ENCODE measurements at places on chromosomes 6 and 20.

DNA sequence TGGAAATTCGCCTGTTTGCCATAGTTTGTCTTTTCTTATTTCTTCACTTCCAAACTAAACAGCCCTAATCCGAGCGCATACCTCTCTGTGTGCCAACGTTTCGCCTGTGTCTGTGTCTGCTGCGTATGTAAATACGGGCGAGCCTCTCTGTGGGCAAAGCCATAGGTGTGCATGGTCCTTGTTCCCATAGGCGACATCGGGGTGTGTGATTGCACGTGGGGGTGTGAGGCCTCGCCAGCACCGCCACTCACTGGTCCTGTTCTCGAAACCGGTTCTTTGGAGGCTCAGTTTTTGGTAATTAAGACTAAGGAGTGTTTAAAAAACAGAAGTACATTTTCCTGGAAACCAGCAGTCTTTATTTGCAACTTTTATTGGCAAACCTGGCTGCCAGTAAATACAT lies 6.0 kb upstream of the FOXC1 start:
- no peak for DNase-seq

DNA sequence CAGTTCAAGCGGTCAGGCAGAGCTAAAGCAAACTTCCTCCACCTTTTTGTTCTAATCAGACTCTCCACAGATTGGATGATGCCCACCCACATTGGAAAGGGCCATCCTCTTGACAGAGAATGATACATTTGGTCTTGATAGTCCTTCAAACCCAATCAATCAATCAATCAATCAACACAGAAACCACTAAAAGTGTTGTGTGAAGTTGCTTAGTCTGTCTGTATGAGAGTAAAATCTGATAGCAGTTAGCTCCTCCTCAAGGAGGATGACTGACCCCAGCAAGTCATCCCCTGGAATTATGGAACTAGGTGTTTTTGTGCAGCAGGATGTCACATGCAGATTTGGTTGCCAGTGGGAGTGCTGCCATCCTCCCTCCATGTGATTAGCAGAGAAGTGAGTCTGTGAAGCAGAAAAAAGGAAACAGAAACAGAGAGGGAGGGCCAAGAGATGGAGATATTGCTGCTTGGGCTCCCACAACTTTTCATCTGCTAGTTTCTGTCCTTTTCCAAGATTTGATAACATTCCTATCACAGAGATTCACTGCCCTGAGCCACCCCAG lies 32.0 kb upstream of the SSTR4 start:
- no peak for DNase-seq

- no peak for DNase-seq
Observed at GRCh38 chr6:54217018-54217417, 91.2 kb upstream of the TINAG start.

DNA sequence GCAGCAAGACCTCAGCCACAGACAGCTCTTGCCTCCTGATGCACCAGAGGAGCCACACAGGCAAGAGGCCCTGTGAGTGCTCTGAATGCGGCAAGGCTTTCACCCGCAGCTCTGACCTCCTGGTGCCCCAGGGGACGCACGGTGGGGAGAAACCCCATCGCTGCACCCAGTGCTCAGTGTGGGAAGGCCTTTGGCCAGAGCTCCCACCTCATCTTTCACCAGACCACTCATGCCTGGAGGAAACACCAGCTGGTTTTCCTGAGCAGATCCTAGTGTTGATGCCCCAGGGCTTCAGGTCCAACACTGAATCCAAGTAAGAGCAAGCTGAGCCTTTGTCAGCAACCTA lies 37.0 kb upstream of the XRN2 start:
- DNase-seq = no peak

- no peak for DNase-seq
Observed at GRCh38 chr6:134421501-134421900, 103.6 kb upstream of the SGK1 start.

- no peak for DNase-seq
Observed at GRCh38 chr20:59735486-59735885, 131.1 kb downstream of the PHACTR3 start.

DNA sequence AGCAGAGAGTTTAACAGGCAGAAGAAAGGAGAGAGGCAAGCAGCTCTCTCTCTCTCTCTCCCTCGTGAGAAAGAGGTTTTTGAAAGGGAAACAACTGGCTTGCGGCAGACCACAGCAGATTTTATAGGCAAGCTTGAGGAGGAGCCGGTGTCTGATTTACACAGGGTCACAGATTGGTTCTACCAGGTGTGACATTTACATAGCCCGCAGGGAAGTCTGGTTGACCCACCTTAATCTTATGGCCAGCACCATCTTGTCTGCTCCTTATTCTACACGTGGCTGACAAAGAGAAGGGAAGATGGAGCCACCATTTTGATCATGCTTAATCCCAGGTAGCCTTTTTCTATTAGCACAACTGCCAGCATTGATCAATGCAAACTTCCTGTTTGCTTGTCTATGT lies 65.4 kb downstream of the OR2J2 start:
- no peak for DNase-seq

- DNase-seq = no peak
Observed at GRCh38 chr6:81486234-81486633, 266.2 kb downstream of the TENT5A start.

DNA sequence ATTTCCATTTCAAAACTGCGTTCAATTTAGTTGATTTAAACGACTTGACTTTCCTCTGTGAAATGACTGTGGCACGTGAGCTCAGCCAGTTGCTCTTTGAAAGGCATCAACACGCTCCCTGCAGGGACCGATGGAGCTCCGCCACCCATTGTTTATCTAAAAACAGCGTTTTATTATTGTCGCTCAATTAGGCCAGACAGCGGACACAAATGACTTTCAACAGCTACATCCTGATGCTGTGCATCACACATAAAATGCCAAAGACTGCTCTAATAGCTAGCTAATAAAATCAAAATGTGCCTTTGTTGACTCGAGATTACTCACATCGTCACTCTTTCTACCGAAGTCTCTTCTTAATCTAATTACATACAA lies 332.5 kb downstream of the CD83 start:
- no peak for DNase-seq

GRCh38 chr20:36116807-36117441 lies 37.6 kb upstream of the EPB41L1 start:
- DNase-seq = no peak

DNA sequence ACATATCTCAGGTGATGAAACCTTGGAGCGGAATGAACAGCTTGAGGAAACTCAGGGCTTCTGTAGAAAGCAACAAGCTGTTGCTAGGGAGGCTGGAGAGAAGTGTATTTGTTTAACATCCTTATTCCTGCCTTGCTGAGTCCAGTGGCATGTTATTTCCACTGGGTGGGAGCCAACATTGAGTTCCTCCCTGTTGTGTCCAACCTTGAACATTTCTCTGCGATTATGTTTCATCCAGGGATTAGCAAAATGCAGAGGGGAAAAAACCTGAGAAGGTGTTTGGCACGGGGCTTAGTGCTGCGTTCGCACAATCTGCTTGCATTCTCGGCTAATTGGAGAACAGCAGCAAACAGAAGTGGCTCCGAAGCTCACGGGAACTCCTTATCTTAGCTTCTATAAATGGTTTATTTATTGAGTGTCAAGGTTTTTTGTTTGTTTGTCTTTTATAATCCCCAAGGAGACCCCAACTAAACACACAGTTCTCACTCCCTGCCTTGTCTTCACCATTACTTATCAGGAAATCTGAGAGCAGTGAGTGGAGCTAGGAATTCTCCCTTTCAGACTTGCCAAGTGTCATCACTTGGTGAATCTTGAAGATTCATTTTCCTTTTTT lies 412.8 kb downstream of the CDC5L start:
- DNase-seq = no peak

GRCh38 chr20:4136078-4136966 lies 121.0 kb upstream of the RNF24 start:
- no peak for DNase-seq

DNA sequence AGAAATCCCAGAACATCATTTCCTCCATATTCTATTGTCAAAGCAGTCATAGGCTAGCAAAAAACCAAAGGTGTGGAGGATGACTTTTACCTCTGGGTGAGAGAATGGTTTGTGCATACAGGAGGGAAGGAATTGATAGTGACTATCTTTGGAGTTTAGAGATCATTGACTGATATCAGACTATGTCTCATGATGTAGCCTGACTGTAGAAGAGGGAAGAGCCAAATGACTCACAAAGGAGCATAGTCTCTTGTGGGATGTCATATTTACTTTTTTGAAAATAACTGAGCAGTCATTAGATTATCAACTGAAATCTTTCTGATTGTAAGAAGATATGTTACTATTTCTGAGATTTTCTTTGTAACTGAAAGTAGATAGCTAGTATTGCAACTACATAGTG lies 158.5 kb downstream of the FLRT3 start:
- no peak for DNase-seq

DNA sequence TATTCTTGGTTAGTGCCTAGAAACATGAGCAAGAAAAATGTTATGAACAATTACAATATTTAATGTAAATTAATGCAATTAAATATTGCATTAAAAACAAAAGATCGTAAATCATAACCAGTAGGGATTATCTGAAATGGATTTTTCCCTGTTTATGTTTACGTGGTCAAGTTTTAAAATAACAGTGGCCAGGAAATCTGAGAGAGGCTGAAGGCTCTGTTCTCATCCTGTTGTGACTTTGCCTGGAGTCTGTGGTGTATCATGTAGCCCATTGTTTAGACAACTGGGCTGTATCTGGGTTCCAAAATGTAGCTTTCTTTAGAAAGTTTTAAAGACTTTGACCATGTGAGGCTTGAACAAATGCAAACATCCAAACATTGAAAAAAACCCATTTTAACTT lies 2.4 kb downstream of the MYO6 start:
- DNase-seq = no peak

DNA sequence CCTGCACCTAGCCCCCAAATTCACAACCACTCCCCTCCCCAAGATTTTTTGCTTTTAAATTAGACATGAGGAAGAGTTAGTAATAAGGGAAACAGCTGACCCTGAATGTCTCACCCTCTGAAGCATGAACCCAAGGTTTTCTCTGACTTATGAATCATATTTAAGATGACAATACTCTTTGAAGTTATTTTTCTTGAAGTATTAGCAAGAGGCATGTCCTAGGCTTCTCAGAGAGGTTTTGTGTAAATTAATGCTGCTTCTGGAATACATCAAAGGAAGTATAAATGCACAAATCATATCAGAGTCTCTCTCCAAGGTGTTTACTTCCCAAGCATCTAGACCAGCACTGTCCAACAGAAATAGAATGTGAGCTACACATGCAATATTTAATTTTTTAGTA lies 408.1 kb upstream of the MARCKS start:
- DNase-seq = no peak

GRCh38 chr20:24483435-24484080 lies 14.1 kb downstream of the SYNDIG1 start:
- no peak for DNase-seq

GRCh38 chr6:79373246-79373645 lies 138.8 kb upstream of the HMGN3 start:
- no peak for DNase-seq

DNA sequence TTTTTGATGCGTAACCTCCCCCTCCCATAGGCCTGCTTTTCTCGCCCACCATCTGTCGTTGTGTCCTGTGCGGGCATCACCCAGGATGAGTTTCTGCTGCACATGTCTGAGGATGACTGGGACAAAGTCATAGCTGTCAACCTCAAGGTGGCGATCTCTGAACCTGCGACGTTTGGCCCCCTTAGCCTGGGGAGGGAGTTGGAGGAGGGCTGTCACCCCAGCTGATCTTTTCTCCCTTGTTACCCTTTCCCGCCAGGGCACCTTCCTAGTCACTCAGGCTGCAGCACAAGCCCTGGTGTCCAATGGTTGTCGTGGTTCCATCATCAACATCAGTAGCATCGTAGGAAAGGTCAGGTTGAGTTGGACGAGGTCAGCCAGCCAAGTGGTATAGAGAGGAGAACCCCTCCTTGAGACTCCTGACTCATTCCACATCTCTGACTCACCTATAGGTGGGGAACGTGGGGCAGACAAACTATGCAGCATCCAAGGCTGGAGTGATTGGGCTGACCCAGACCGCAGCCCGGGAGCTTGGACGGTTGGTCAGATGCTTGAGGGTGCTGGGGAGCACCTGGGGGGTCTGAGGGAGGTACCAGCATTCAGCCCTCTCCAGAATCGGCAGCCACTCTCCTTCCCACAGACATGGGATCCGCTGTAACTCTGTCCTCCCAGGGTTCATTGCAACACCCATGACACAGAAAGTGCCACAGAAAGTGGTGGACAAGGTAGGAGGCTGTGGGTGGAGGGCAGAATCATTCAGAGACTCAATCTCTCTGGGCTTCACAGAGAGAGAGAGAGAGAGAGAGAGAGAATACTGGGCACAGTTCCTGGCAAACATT lies 954 bp downstream of the HSD17B8 start:
- peak; percentile 20 for DNase-seq

GRCh38 chr6:13272131-13273046 lies 55.9 kb downstream of the TBC1D7 start:
- DNase-seq = no peak

- DNase-seq = no peak
Observed at GRCh38 chr20:14523090-14523489, 185.7 kb upstream of the FLRT3 start.

DNA sequence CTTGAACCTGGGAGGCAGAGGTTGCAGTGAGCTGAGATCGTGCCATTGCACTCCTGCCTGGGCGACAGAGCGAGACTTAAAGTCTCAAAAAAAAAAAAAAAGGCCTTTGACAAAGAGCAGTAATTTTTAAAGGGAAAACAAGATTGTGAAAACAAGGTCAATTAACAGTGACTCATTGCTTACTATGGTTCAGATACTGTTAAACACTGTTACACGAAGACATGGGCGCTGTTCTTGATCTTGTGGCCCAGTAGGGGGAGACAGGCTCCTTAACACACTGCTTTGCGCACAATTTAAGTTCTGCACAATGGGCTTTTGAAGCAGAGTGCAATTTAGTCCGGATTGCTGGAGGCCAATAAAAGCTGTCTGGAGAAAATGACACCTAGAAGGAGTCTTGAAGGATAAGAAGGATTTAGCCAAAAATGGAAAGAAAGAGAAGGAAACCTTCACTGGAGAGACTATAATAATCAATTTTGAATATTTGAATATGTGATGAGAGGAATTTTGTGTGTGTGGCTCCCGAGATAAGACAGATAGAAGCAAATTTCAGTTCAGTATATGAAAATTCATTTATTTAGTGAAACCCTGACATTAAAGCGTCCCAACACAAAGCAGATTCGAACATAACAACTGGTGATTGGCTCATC lies 6.0 kb upstream of the LATS1 start:
- peak; percentile 40 for DNase-seq

GRCh38 chr20:3674447-3674846 lies 7.4 kb downstream of the ADAM33 start:
- DNase-seq = no peak
